Activated CD4-positive, alpha-beta T cell treated with anti-CD3 and anti-CD28 coated beads, Interleukin-2, amount 50 U/mL, for 4 hours (primary cell): ENCODE measurements at places on chromosomes 6 and 20.

- no peak for DNase-seq
These were observed 17.6 kb upstream of the TBC1D32 start for GRCh38 chr6:121351916-121352315.

- no peak for DNase-seq
These were observed 4.6 kb upstream of the EDEM2 start for GRCh38 chr20:35151736-35152135.

- no peak for DNase-seq
These were observed 26.7 kb upstream of the SRC start for GRCh38 chr20:37319151-37319671.

- no peak for DNase-seq
These were observed 26.3 kb upstream of the TFAP2A start for GRCh38 chr6:10441004-10441654.

DNA sequence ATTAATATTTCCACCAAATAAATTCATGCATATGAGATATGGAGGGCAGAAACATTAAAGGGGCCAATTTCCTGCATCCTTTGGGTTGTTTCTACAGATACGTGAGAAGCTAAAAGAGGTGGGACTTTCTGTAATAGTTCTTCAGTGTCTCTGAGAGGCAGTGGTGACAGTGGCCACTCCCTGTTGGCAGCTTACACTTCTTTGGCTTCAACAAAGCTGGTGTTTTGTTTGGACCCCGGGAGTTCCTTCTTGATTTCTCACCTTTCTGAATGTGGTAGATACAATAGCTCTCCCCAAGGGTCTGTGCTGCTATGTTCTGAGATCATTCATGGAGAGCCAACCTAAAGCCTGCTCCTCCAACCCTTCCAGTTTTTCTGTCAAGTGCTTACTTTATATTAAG, 7.8 kb downstream of the PLCB1 start:
- no peak for DNase-seq

GRCh38 chr6:22829070-22829469, 259.7 kb downstream of the HDGFL1 start:
- no peak for DNase-seq

GRCh38 chr6:44064089-44064947, 62.9 kb downstream of the MRPL14 start:
- no peak for DNase-seq

DNA sequence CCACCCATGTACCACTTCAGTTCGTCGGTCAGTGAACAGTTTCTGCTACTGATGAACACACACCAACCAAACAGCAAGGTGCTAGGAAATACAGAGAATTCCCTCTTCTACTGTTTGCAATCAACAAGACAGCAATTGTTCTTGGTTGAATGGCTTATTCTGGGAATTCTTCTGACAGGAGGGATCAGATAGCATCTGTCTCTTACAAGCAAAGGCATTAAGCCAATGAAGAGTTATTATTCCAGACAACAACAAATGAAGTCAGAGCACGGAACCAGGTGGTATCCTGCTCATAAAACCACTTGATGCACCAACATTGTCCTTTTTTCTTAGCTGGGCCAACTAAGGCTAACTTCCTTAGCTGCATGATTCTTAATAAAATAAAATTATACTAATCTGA, 37.8 kb downstream of the PTPRK start:
- DNase-seq, result no peak

GRCh38 chr6:83958241-83958685, 75.3 kb upstream of the MRAP2 start:
- no peak for DNase-seq

DNA sequence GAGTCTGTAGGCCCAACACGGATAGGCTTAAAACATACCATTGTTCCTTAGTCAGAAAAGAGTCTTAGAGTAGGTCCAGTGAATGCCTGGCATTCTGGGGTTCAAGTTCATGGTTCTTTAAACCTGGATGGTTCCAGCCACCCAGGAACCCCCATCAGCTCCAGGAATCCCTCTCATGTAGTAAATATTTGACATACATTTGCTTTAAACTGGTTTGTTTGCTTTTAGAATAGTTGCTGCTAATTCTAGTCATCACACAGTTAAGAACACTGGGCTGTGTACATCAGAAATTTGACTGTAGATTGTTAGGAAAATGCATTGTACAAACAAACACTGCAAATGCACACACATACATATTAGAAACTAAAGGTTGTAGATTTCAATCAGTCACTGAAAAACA, 30.6 kb upstream of the PBOV1 start:
- no peak for DNase-seq

GRCh38 chr20:57329608-57330221, at the start of gene SPO11:
TSS of gene SPO11 (plus strand) at chr20:57329803. CDS start at chr20:57329868, 65 bp downstream.
- DNase-seq, result no peak

DNA sequence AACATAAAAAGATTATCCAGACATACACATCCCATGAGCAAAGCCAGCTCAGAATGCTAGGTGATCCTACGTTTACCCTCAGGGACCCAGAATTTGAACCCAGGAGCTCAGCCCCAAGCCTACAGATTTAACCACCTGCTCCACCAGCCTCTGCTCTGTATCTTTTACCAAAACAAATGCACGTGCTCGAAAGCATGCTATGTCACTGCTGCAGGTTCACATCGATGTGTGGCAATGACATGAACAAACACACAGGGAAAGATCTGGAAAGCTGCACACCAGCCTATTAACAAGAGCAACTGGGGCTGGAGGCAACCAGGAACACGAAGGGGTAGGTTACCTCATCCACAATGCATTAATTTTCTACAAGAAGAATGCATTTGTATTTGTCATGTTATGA, 32.1 kb downstream of the PREX1 start:
- DNase-seq, result no peak

DNA sequence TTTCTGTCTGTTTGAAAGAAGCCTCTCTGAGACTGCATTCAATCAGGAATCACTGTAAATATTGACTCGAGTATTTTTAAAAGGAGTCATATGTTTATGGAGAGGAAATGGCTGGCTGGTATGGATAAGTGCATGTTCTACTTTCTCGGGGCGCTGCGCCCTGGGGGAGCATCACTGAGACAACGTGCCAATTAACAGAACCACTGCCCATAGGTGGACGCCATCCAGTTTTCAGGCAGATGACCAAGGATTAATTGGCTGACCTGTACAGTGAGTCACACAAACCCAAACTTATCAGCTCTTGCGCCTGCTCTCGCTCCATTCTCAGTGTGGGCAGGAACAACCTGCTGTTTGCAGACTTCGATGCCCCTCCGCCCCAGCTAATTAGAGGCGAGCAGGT, 571.2 kb downstream of the QKI start:
- no peak for DNase-seq

DNA sequence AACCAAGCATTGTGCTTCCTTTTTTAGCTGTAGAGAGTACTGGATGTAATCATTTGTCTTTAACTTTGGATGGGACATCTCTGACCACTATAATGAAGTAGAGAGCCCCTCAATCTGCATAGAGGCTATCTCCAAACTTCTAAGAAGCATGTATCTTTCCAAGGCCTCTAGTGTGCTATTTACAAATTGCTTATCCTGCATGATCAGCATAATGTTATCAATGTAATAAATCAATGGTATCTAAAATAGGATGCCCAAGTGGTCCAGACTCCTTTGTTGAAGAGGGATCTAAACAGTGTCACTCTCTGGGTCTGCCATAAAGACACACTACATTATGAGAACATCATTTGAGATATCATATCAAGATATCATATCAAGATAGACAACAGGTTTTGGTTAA, 6.7 kb downstream of the TAAR9 start:
- no peak for DNase-seq

- no peak for DNase-seq
These were observed 4.6 kb downstream of the DTNBP1 start for GRCh38 chr6:15658181-15658744.

- no peak for DNase-seq
These were observed 167.8 kb upstream of the MLN start for GRCh38 chr6:33971580-33971979.

- DNase-seq, result no peak
These were observed 16.3 kb upstream of the SERPINB9 start for GRCh38 chr6:2919401-2919800.

GRCh38 chr20:44527716-44528199, 5.9 kb upstream of the SERINC3 start:
- no peak for DNase-seq

DNA sequence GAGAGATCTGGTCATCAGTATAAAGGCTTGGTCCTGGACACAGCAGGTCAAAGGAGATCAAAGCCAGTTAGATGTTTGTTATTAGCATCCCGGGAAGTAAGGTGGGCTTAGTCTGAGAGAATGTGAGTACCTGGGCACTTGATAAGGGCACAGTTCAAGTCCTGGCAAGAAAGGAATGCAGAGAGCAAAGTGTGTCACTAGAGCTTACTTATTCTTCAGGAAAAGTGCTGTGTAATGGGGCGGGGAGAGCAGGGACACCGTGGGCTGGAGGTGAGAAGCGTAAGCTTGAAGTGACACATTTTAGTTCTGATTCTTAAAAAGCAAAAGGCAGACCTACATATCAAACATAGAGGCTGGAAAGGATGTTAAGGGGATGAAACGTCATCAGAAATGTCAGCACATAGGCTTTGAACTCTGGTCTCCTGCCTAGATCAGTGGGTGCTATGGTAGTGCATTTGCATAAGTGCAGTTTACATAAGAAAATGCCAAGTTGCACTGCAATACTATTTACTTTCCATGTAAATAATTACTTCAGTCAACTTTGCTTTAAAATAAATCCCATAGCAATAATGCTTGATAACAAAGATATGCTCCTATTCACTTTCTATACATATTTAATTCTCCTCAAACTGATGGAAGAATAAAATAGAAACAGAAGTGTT, 2.6 kb downstream of the SAMD5 start:
- DNase-seq, result no peak

DNA sequence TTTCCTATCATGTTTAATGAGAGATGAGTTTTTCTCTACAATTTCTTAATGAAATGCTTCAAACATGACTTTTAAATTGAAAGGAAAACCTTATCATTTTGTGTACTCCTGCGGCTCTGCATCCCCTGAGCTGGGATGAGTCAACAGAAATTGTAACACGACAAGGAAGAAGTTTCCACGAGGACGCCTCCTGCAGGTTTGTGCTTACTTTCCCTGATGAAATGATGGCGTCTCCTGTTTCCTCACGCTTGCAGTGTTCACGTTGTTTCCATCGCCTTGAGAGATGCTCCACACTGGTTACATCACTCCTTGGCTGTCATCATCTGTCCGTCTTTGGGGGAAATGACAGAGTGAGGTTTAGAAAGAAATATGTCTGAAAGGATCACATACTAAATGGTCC, 233.7 kb upstream of the ZFP64 start:
- DNase-seq, result no peak

DNA sequence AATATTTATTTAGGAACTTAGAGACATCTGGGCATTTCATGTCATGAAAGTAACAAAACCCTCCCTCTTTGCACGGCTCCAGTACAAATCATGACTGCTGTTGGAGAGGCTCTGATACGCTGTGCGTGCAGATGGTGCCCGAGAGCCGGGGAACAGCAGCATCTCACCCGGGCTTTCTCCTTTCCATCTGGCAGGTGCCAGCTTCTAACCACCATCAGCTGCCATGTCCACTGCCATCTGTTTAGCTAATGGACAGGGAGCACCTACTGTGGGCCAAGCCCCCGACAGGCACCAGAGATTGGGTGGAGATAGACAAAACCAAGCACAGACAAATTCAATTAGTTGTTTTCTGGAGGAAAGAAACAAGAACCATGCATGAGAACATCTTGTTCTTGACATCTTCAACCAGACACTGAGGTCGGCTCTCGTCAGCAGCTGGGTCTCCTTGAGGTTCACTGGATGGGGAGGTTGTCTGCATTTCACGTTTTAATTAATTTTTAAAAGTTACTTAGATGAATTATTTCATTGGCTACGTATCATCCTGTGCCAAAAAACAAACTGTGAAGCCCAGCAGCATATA, 323.7 kb downstream of the THBS2 start:
- no peak for DNase-seq

GRCh38 chr20:11799281-11799684, 118.4 kb upstream of the BTBD3 start:
- DNase-seq, result no peak

- no peak for DNase-seq
These were observed 625 bp upstream of the ECHDC1 start for GRCh38 chr6:127343809-127344659.

GRCh38 chr20:46359233-46359751, 47.1 kb downstream of the ELMO2 start:
- DNase-seq, result no peak

GRCh38 chr6:148885136-148885865, 138.5 kb downstream of the UST start:
- DNase-seq, result no peak

DNA sequence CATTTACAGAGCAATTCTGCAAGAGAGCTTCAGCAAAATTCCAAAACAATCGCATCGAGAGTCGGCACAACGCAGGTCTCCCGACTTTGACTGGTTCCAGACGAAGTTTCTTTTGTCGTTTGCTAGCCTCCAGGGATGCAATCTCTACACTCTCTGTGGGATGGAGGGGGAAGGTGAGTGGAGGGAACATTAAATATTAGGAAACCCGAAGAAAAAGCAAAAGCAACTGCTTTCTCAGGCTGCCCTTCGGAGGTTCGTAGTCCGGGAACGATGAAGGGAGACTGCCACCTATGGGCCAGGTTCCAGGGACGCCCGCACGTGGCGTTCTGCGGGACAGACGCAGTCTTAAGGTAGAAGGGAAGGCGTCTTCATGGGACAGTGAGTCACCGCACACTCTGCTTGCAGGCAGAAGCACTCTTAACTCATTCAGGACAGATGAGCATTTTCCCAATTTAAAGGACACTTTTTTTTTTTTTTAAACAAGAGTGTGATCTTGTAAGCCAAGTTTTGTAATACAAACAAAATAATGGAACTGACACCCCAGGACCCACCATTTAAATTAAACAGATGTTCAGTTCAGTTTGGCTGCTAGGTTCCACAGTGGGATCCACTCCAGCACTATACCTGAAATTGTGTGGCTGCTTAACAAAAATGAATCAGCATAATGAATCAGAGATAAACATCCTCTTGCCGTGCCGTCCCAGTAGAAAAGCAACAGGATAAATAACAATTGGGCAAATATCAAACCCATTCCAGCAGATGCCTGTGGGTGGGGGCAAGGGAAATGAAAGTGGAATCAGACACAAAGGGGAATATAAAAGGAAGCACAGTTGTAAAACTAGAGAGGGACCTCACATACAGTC, 65.8 kb upstream of the ARMC2 start:
- peak; percentile 79 for DNase-seq

DNA sequence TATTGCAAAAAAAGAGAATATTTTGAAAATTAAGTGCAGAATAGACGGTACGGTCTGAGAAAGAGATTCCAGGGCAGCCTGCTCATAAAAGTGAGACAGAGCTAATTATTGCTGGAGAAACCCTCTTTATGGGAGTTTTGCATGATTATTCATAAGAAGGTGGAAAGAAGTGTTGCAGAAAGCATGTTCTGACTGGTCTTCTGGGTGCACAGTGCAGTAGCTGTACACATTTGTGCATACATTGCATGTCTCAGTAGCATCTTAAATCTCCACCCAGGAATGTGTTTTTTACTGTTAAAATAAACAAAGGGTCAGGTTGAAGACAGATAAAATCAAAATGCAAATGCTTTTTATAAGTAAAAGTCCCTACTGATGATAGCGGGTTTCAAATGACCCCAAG, 1813.6 kb upstream of the DEFB115 start:
- no peak for DNase-seq
